Activated CD4-positive, CD25-positive, alpha-beta regulatory T cell (primary cell): ENCODE measurements at places on chromosomes 13 and 19.

- no peak for DNase-seq
Observed at GRCh38 chr13:110677731-110678545, 28.0 kb downstream of the CARS2 start.

GRCh38 chr19:57202160-57202559, 10.9 kb downstream of the ZNF264 start:
- no peak for DNase-seq

DNA sequence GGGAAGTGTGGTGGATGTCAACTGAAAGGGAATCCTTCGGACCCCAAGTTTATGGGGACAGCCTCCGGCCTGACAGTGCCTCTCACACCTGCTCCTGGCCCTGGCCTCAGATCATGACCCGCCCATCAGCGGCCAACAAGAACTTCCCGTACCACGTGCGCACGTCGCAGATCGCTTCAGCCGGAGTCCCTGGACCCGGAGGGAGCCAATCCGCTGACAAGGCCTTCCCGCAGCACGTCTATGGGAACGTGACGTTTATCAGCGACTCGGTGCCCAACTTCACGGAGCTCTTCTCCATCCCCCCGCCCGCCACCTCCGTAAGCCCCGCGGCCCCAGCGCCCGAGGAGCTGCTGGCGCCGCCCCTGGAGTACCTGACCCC, 2.0 kb upstream of the MEGF8 start:
- no peak for DNase-seq

DNA sequence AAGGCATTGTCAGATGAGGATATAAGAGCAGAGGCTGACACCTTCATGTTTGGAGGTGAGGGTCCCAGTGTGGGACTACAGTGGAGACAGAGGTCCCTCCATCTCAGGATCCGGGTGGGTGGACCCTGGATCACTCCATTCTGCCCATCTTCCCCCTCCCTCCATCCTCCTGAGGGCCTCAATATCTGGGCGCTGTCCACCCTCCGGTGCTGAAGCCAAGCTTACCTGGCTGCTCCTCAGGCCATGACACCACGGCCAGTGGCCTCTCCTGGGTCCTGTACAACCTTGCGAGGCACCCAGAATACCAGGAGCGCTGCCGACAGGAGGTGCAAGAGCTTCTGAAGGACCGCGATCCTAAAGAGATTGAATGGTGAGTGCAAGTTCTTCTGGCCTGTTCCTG, 11.9 kb downstream of the CYP4F12 start:
- DNase-seq: no peak
